ENCODE measurements at places on chromosomes 12 and 14. TPM values are rescaled to one million over a fixed set of nuclear protein-coding genes. Genes with fewer than 3 reads are reported as not detected.

APOLD1 gene
- total RNA-seq, result 18.9 TPM

DNA sequence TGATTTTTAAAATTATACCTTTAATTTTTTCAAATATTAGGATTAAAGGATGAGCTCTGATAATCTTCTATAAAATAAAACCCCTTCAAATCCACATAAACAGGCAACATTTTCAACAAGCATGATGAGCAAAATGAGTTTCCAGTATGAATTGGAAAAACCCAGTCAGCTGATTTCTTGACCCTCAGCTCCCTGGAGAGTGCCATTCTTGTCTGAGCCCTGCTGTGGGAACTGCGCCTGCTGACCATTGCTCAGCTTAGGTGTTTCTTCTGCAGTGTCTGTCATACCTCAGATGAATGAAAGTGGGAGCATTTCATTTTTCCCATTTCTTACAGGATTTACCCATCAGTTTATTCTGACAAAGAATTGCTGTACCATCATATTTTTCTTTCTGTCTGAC, 27.6 kb downstream of the MAPKAPK5 start:
- DNase-seq, result no peak

DNA sequence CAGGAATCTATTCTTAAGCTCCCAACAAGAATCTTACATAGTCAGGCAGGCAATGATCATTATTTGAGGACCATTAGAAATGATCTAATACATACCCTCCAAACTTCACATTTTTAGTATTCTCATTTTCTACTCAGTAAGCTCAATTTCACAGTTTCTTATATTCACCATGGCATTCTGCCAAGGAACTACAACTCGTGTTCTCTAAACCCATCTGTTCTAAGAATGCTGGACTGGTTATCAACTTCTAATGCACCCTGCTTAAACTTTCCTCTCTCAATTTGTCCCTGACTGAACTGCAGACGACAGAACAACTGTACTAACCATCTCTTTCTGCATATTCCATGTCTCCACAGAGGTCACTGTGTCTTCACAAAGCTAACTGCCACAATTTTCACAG, 58.6 kb downstream of the GXYLT1 start:
- no peak for DNase-seq

GRCh38 chr12:121110211-121110940, 22.3 kb upstream of the P2RX7 start:
- peak; percentile 60 for DNase-seq

SLC25A3 gene
- total RNA-seq, result 560 TPM

GARIN6 gene
- total RNA-seq, result not detected

- peak; percentile 61 for DNase-seq
Measured at GRCh38 chr14:77067632-77068516, 30.2 kb upstream of the CIPC start.

DNA sequence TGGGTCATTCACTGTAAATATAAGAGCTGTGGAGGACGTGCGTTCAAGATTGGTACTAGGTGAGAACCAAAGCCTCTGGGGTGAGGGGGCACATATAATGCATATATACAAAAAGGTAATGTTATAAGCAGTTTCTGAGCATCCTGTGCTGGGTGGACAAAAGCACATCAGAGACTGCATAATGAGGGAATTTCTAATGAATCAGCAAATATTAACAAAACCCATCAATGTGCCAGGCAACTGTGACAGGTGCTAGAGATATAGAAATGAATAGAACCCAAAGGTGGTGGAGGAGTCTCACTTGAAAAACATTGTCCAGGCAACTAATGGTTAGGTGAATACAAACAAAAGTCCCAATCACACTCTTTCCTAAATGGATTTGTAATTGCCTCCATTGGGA, 74.7 kb downstream of the GPR65 start:
- no peak for DNase-seq

DNA sequence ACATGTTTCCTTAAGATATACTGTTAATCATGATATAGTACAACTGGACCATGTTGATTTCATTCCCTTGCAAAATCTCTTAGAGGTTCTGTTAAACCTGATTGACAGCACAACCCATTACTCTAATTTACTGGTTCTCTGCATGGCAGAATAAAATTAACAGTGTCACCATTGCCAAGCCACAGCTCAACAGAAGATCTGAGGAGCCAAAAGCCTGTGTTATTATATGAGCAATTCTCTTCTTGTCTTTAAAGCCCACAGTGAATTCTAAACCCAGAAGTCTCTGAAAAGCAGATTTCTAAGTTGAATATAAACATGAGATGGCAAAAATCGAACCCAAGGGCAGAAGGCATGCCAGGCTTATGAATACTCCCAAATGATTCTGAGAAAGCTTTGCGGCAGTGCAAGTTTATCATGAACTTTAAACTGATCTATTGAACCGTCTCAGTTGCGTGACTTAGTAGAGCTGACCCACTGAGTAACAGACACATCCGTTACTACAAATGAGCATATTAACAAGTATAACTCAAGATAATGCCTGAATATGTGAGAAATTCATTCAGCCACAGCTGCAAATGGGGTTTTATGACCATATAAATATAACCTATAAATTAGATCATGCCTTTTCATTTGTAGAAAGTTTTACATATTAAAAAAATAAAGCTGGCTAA, 78.2 kb downstream of the IPO8 start:
- no peak for DNase-seq

DNA sequence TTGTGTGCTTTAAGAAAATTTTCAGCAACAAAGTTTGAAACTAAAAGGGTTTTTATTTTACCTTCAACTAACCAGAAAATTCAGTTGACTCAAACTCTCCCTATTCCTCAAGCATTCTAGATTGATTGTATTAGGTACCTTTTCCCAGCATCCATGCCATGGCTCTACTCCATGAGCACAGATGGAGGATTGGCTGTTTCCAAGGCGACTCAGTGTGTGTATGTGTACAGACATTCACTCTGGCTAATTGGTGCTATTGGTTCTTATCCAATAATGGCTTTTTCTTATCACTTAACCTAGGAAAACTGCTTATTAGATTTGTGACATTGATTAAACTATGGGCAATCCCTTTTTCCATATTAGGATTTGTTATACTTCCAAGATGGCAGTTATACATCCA, 202.6 kb downstream of the ANO6 start:
- no peak for DNase-seq

KLRK1 gene
- not detected for total RNA-seq

ESRRB gene
- total RNA-seq, result not detected

NRDE2 gene
- 8.2 TPM for total RNA-seq

- DNase-seq, result no peak
Measured at GRCh38 chr12:59375633-59376032, 220.2 kb upstream of the SLC16A7 start.

DNA sequence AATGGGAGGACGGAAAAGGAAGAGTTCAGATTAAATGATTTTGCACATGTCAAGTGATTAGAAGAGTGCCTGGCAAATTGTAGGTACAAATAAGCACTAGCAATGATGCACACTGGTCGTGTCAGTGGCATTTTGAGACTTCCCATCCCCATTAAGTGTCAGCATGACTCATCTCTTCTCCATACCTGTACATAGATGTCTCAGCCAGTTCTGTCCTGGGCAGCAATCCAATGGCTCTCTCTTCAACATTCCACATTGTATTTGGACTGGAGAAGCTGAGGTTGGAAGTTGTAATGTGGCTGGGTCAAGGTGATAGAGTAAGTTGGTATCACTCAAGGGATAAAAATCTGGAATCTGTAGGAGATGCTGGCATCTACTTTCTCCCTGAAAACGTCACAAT, 742.7 kb downstream of the VRK1 start:
- DNase-seq, result no peak

TMCC3 gene
- total RNA-seq, result 0.54 TPM

GRCh38 chr12:123761841-123762714, at the start of gene DNAH10:
TSS of gene DNAH10 (plus strand) at chr12:123762301. CDS start at chr12:123762337, 36 bp downstream.
- no peak for DNase-seq
